ENCODE measurements at places on chromosomes 6 and 20. TPM values are rescaled to one million over a fixed set of nuclear protein-coding genes. Genes with fewer than 3 reads are reported as not detected.

RBM12 gene
- total RNA-seq: 86.1 TPM

TEAD3 gene
- 6.7 TPM for total RNA-seq

RSPO3 gene
- 85.2 TPM for total RNA-seq

VIP gene
- total RNA-seq: not detected

PSORS1C2 gene
- not detected for total RNA-seq

MUCL3 gene
- 0.09 TPM for total RNA-seq

All from A549 treated with GW870086 at 1 μM for 4 hours (cell line).